ENCODE measurements at places on chromosomes 4 and X.
A peak's percentile ranks its signal among the peaks of the same experiment; 100 is the strongest.

DNA sequence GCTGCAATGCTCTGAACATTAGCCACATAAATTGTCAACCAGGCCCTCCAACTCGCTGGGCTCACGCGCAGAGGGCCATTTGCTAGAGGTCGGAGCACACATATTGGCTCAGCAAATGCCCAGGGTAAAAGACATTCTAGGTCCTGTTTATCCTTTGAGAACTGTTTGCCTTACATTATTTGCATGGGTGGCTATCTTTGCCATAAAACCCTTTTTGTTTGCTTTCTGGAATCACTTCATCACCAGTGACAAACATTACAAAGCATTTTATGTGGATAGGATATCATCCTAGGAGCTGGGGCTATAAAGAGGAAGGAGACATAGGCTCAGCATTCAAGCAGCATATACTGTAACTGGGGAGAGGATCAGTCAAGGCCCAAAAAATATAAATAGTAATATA is 149.2 kb upstream of the RAI2 start:
- DNase-seq = peak; percentile 45

- no peak for DNase-seq
These were observed 62.2 kb downstream of the SH3RF1 start for GRCh38 chr4:169208516-169208915.

DNA sequence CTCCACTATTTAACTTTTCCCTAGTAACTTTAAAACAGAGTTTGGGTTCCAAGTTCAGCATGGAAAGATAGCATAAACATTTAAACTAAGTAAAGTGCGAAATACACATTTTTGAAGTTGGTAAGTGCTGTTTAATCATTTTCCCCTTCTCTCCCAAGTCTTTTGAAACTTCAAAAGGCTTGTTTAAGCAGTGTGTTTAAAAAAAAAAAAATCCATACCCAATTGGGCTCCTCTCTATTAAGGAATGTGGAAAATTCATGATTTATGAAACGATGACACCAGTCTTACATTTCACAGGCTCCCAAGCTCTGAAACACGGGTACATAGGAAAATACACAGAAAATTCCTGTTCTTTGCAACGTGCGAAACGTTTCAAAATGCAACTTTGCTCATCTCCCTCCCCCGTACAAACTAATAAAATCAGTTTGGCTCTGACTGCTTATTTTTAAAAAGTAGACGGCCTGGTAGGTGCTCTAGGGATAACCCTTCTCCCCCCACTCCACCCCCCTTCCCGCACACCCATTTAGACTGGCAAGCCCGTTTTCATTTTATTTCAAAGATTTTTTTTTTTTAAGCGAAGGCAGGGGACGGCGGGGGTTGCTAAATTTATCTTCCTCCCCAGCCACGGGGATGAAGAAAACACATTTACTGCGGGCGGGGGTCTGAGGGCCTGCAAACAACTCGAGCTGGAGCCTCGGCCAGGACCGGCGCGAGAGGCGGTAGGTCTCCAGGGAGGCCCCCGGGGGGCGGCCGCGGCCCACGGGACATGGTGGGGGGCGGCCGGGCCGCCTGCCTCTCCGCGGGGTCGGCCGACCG is 786 bp upstream of the ZFX start:
- no peak for DNase-seq

DNA sequence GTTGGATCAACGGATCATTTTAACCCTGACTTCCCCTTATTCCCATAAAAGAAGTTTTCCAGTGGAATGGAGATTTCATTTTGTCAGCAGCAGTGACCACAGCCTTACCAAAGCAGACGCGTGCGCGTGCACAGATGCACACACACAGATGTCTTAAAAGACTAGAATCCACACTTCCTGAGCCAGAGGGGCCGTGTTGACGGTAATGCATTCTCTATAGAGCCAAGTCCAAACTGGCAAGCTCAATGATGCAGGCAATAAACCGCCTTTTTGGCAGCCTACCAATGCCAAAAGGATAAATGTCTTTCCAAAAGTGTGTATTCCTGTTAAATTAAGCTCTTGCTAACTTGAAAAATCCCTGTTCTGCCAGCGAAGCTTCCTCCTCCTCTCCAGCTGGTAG is 18.8 kb upstream of the CLDN34 start:
- no peak for DNase-seq

- DNase-seq = no peak
These were observed 11.8 kb upstream of the TSPAN5 start for GRCh38 chr4:98670186-98670585.

GRCh38 chrX:69021141-69021960 is 143.9 kb downstream of the PJA1 start:
- no peak for DNase-seq

- DNase-seq = no peak
These were observed 5.3 kb downstream of the CSF2RA start for GRCh38 chrX:1273896-1274295.

DNA sequence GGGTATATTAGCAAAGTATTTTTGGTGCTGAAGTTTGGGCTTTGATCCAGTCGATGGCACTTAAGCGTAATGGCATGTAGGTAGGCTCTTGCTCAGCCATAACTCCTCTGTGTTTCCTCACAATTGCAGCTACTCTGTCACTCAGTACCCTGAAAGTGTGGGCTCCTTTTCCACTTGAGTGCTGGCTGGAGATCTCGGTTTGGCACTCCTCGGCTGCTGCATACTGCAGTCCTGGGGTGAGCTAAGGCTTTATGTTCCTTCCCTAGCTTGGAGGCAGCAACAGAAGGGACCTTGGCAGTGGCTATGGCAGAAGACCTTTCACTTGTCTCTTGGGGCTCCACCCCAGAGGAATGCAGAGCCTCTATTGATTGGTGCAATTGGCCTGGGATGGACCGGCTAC is 106.7 kb upstream of the GRXCR1 start:
- DNase-seq = no peak

- DNase-seq = peak; percentile 39
These were observed 59.9 kb downstream of the RTL9 start for GRCh38 chrX:110418316-110419235.

- no peak for DNase-seq
These were observed 131.9 kb downstream of the REELD1 start for GRCh38 chr4:146346276-146346675.

GRCh38 chr4:79087071-79087470 is 147.8 kb upstream of the PAQR3 start:
- DNase-seq = no peak

DNA sequence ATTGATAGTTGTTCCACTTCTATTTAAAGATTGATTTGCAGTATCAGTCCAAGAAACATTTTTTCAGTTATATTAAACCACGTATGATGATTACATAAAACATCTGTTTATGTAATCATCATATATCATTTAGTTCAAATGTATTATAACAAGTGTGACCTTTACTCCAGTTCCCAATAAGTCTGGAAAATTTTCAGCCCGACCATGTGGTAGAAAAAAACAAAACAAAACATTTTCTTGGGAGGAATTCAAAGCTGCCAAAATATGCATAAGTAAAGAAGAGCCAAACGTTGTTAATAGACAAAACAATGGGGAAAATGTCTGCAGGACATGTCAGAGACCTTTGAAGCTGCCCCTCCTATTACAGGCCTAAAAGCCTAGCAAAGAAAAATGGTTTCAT is 709.1 kb downstream of the FAT4 start:
- DNase-seq = no peak

- DNase-seq = no peak
These were observed 764.6 kb upstream of the FTHL17 start for GRCh38 chrX:31836479-31836878.

DNA sequence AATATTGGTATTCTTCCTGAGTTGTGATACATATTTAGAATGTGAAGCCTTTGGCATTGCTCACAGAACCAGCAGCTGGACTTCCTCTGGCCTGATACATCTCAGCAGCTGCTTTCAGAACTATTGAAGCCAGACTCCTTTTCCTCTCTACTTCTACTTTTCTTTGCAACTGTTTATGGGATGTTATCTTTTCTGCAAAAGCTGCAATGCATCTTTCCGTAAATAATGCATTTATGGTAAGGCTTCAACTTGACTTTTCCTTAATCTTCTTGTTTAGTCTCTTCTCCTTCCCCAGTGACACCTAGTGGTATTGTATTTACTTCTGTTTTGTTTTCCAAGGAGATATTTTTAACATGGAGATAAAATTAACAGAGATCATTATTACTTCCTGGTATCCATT is 1548.7 kb downstream of the PCDH7 start:
- no peak for DNase-seq

DNA sequence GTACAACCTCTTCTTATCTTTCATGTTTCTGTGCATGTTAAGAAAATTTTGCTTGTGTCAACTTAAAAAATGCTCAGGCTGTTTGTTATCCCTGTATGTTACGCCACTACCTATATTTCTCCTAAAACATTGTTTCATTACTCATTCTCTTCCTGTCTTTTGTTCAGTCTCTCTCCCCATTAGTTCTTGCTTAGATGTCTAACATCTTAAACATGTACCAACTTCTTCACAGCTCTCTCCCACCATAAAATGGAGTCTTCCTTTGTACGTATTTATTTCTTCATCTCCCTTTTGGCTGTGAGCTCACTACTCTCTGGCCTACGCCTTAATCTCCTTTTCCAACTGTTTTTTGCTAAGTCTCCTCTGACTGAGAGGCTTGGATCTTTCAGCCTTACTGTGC is 36.4 kb downstream of the PCDH7 start:
- DNase-seq = no peak

GRCh38 chr4:27442146-27442545 is 581.5 kb downstream of the STIM2 start:
- no peak for DNase-seq

DNA sequence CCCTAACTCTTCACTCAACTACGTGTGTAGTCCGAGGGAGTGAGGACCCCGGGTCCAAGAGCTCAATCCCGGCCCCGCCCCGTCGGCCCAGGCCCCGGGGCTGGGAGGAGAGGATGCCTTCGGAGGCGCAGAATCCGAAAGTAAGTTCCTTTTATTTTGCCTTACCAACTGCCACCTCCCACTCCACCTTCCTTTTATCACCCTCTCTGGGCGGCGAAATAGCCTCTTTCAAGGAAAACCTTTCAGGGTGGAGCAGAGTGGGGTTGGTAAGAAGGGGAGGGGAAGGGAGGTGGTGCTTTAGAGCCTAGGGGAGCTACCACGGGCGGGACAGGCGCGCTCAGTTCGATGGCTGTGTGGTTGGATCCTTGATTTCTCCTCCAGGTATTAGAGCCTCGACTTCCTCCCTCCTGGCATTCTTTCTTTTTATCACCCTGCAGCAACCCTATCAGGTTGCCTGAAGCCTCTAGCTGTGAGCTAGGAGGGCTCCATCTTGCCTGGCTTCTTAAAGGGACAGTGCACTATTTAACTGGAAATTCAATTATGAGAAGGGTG is 191.2 kb downstream of the RRAGB start:
- DNase-seq = no peak

GRCh38 chr4:52996261-52997131 is 134.4 kb downstream of the RASL11B start:
- no peak for DNase-seq

GRCh38 chr4:10283761-10284160 is 167.2 kb upstream of the WDR1 start:
- DNase-seq = no peak

DNA sequence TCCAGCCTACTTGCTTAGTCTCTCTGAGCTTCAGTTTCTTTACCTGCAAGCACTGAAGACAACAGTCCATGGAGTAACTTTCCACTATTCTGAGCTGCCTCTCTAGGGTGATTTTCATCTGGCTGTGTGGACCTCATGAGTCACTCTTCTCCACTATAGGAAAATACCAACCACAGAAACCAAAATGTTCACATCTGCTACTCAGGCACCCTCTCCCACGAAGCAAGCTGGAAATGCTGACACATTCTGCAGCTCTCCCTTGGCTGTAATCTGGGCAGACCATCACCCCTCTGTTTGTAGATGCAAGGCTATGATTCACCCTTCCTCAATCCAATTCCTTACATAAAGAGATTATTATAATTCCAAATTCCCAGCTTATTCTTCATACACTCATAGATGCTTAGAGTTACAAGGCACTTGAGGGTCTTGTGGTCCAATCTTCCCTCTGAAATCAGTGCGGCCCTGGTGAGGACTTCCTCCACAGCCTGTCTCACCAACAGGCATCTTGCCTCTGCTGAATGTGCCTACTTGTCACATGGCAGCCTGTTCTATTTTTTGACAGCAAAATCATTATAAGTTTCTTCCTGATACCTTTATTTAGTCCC is 97.0 kb upstream of the LNX1 start:
- DNase-seq = no peak

- no peak for DNase-seq
These were observed 17.4 kb downstream of the SORBS2 start for GRCh38 chr4:185794637-185795036.

- no peak for DNase-seq
These were observed 2.9 kb downstream of the GNRHR start for GRCh38 chr4:67751260-67751659.

- DNase-seq = no peak
These were observed 29.4 kb upstream of the FBXW7 start for GRCh38 chr4:152565333-152565732.

- DNase-seq = no peak
These were observed 36.0 kb downstream of the HTR2C start for GRCh38 chrX:114619874-114620273.

GRCh38 chr4:106315476-106315967 is 487 bp downstream of the TBCK start:
- DNase-seq = peak; percentile 41

DNA sequence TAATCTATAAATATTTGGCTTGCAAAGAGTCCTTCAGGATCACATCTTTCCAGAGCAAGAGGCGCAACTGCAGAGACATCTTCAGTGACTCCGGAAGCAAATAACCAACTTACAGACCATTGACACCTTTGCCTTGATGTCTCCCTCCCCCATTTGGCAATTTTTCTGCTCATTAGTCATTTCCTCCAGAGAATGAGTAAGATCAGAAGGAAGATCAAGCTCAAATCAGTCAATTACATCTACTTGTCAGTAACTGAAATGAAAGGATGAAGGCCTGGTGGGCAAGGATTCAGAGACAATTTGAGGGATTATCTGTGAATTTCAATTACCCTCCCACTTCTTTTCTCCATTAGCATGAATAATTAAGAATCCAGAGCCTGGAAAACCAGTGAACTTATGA is 665.6 kb upstream of the CPEB2 start:
- no peak for DNase-seq

GRCh38 chrX:136765821-136766356 is 14.8 kb downstream of the ARHGEF6 start:
- no peak for DNase-seq

- DNase-seq = no peak
These were observed 6.1 kb downstream of the STIM2 start for GRCh38 chr4:26866781-26867180.

GRCh38 chr4:8821151-8821950 is 50.3 kb downstream of the HMX1 start:
- DNase-seq = no peak

DNA sequence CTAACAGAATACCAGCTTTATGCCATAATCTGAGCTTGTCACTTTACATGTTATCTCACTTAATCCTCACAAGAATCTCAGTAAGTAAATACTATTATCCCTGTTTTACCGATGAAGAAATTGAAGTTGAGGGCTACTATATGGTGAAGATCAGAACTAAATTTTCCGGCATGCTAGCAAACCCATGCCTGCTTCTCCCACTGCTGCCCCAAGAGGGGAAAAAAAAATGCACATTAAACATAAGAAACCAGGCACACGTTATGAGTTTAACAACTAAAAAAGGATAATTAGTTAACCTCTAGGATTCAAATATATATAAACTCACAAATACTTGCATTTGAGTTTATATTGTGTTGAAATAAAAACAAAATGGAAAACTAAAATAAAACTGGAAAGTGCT is 10.8 kb downstream of the SLC10A7 start:
- no peak for DNase-seq
